CD4-positive, alpha-beta T cell treated with Interleukin-17A for 1 hour (primary cell): ENCODE measurements at places on chromosomes 7 and 10.

DNA sequence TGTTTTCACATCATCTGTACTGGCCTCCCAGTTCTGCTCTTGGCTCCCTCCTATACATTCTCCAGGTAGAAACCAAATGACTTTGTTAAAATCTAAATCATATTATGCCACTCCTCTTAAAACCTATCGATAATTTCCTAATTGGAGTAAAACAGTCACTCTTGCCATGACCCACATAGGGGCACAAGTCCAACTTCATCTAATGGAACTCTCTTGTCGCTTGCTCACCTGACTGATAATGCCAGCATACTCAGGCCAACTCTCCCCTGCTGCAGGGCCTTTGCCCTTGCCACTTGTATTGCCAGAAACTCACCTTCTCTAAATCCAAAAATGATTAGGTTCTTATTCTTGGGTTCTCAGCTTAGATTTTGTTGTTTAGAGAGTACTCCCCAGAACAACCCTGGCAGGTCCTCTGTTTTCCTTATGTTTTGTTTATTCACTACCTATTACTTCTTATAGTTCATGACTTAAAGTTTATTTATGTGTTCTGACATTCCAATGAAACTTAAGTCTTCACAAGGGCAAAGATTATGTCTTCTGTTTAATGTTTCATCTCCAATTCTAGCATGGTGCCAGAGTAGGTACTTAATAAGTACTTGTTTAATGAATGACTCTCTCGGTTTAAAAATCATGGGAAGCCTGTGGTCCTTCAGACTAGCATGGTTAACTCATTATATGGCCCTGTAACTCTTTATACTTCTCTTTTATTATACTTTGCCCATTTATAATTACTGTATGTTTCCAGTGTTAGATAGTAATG, 345.9 kb upstream of the SMIM30 start:
- DNase-seq, result no peak

DNA sequence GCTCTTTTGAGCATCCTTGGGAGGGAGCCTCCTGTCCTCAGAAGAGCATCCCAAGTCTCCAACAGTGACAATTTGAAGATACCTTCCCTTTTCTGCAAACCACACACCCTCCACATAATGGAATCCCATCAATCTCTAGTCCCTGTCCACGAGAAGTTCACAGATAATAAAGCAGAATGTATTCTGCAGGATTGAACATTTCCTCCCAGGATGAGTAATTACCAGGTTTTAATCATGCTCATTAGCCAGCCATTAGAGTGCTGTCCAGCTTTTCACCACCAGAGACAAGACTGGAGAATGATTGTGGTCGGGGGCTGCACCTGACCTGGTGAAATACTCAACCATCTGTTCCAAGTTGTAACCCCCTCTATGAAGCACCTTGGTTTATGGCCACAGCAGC, 958.6 kb downstream of the KCNMA1 start:
- DNase-seq, result no peak

GRCh38 chr10:34886906-34887642, 72.0 kb upstream of the PARD3 start:
- no peak for DNase-seq

DNA sequence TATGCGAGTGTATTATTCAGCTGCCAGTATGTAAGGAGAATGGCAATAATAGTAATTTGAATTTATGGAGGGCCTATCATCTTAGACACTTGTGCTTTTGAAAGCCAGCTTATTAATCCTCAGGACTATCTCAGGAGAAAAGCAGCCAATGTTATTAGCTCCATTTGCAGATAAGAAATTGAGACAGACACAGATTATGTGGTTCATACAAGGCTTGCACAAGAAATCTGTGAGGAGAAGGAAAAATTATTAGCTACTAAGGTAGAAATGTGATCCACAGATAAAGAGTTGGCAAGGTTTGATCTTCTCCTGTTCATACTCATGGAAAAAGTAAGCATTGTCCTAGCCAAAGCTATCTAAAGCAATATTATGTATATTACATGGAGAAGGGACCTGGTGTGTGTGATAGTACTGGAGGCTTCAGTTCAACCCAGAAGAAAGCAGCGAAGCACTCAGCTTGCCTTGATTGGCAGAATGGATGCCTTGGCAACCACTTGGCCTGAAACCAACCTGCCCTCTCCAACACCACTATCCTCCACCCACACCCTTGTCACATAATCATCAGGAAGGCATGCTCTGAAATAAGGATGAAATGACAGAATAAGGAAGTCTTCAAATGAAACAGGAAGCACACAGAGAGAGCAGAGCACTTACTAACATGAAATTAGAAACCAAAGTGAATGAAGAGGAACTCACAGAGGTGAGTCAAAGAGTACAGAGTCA, 18.0 kb downstream of the MACC1 start:
- peak; percentile 31 for DNase-seq

GRCh38 chr10:18610517-18610916, 40.9 kb downstream of the NSUN6 start:
- no peak for DNase-seq

DNA sequence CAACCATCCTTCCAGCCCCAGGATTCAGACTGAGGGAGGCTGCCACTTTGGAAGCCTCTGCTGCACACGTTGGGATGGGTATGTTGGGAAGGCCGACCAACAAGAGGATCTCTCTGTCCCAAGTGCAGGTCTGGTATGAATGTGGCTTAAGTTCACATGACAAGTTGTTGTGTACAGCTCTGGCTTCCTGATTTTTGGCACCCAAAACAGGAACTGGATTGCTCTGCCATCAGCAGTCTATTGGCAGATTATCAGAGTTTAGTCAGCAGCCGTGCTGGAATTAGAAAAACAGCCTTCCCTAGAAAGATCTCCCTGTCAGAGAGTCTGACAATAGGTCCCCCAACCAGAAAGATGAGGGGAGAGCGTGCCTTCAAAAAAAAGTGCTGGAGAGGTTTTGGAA, 66.9 kb downstream of the GOLGA7B start:
- DNase-seq, result no peak

GRCh38 chr7:101853684-101854083, 36.3 kb downstream of the CUX1 start:
- no peak for DNase-seq

GRCh38 chr7:84043661-84044191, 150.9 kb downstream of the SEMA3A start:
- DNase-seq, result no peak

DNA sequence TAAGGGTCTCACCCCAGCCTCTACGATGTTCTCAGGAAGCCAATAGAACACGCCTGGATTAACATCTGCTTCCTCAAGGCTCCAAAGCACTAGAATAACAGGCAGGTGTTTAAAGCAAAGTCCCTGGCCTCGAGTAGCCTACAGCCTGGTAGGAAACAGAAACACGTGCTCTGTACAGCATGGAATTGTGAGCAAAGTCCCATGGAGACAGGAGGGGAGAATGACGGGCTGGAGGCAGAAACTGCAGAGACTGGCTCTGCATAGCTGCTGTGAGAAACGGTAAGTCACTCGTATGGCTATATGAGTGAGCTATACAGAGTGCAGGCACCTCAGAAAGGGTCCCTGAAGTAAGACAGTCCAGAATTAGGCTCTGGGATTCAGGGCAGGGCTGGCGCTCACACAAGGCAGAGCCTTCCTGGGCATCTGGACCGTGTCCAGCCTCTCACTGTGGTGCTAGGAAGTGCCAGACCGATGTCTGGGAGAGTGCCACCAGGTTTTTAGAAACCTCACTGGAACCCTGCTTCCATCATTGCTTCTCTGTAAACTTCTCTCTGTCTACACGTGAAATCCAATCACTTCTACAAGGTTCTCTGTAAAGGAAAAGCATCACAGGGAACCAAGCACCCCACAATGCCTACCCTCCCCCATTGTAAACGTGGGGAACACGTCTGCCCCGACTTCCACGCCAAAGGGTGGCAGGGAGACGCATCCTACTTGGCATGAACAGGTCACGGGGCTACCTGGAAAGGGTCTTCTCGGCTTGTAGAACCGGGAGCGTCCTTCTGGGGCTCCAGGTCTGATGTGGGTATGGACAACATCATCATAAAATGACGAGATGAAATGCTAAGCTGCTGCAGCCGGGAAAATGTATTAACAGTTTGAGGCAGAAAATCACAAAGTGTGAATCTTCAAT, 38.8 kb upstream of the SHH start:
- no peak for DNase-seq

GRCh38 chr7:125383324-125383723, 453.7 kb upstream of the POT1 start:
- no peak for DNase-seq

DNA sequence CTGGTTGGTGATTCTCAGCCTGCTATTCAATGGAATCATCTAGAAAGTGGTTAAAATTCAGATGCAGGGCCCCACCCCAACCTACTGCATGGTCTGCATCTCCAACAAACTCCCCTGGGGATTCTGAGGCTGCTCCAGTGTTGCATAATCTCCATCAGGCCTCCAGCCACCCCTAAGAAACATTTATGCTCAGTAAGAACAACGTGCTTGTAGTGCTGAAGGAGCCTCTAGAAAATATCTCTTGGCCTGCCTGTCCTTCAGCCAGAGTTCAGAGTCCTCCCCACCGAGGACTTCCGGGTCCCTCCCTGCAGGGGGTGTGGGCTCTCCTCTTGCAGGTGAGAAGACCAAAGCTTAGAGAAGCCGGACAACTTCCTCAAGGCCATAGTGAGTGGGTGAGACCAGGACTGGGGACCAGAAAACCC, 159.8 kb downstream of the SH3PXD2A start:
- no peak for DNase-seq

GRCh38 chr10:85673270-85673669, 693.3 kb downstream of the GRID1 start:
- DNase-seq, result no peak

DNA sequence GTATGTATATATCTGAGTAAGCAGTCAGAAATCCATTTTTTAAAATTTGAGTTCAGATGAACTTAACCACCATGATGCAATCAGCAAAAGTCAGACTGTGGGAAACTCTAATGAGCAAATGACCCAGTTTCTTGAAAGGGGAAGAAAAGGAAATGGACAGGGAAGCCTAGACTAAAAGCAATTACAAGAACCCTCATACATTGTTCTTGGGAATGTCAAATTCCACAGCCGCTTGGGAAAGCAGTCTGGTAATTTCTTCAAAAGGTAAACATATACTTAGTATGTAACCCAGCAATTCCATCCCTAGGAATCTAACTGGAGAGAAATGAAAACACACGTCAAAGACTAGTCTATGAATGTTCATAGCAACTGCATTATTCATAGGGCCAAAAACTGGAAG, 16.4 kb upstream of the FOXK1 start:
- no peak for DNase-seq

- no peak for DNase-seq
Measured at GRCh38 chr10:44636625-44637024, 251.7 kb upstream of the CXCL12 start.

- no peak for DNase-seq
Measured at GRCh38 chr10:113576852-113577251, 24.0 kb downstream of the HABP2 start.

GRCh38 chr7:21941611-21942141, 4.0 kb downstream of the CDCA7L start:
- DNase-seq, result no peak

- peak; percentile 43 for DNase-seq
Measured at GRCh38 chr10:78973901-78974616, 94.7 kb upstream of the ZMIZ1 start.

DNA sequence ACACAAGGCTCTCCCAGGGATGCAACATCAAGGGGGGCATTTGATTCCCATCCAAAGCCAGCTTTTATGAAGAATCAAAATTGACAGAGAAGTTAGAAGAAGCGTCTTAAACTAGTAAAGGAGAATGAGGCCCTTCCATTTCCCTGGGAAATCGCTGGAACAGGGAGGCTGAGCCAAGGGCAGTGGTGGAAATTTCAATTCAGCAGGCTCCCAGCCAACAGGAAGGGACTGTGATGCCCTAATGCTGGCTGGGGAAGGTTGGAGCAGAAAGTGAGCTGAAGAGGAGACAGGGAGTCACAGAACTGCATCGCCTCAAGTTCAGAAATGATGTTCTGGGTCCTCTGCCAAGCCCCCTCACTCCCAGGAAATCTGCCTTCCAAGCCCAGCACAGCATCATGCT, 517.3 kb downstream of the GRID1 start:
- DNase-seq, result no peak

DNA sequence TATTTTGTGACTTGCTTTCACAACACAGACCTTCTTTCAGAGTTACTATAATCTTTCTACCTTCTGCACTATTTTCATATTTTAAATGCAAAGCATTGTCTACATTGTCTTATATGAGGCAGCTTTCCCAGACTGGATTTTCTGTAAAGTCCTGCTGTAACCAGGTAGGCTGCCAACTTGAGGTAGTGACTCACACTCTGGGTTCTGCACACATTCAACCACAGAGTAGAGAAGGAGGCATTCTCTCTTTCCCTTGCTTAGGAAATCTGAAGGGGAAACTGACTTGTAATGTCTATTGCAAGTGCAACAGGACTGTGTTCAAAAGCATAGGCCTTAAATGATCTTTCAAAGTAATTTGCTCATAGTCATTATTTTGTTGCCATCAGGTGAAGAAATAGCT, 461.4 kb downstream of the GRM8 start:
- no peak for DNase-seq

GRCh38 chr10:91422915-91423314, 12.8 kb downstream of the HECTD2 start:
- no peak for DNase-seq

GRCh38 chr10:96089670-96090462, 40.2 kb upstream of the ZNF518A start:
- DNase-seq, result peak; percentile 95

DNA sequence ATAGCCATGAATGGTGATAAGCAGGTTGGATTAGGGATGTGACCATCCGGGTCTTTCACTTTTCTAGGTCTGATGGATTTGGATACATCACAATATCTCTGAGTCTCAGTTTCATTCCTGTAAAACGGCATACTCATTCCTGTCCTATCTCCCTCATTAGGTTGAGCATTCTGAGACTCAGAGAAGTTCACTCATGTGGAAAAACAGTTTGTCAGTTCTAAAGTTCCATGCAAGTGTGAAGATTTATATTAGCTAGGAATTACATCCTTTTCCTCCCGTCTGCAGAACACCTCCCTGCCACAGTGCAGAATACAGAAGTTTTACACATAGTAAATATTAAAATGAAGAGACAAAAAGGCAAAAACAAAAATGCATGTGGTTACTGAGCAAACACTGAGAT, 94.2 kb upstream of the SLC25A13 start:
- no peak for DNase-seq

GRCh38 chr10:60463746-60464145, 74.1 kb upstream of the ANK3 start:
- no peak for DNase-seq

DNA sequence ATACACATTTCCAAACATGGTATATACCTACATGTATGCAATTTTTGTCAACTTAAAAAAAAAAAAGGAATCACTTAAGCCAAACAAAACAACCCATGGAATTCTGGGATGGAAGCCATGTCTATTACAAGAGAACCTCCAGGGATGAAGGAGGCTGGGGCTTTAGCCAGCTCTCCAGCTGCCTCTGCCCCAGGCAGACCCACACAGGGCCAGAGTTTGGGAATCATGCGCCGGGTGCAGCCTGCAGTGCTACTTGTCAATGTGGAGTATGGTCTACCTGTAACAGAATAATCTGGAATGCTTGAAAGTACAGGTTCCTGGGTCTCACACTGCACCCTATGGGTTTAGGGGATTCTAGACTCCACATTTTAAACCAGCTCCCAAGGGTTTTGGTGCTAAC, 10.8 kb downstream of the ATP6V0E2 start:
- DNase-seq, result no peak

GRCh38 chr10:12430406-12430982, 81.1 kb downstream of the CAMK1D start:
- no peak for DNase-seq

GRCh38 chr7:54904986-54905385, 113.8 kb upstream of the EGFR start:
- DNase-seq, result no peak
